ENCODE measurements at places on chromosomes 12 and 14.

DNA sequence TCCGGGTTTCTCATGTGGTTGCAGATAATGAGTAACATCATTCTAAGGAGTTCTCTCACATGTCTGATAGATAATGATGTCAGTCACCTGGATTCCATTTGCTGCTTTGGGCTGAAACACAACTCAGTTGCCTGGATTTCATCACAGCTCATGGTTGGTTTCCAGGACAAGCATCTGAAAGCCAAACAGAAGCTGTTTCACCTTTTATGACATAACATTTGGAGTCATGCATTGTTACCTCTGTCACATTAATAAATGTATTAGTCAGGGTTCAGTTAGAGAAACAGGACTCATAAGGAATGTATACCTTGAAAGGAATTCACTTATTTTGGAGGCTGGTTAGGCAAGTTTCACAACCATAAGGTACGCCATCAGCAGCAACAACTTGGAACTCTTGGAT lies 251.9 kb upstream of the ATXN7L3B start:
- H3K27me3 ChIP-seq: no peaks in the 10 kb centered on the region
- no peaks in the 10 kb centered on the region for H3K36me3 ChIP-seq
- no peak overlapping the region for H3K27ac ChIP-seq
- H3K4me1 ChIP-seq: no peaks in the 10 kb centered on the region
- no peak for DNase-seq

GRCh38 chr14:68328509-68328908 lies 464.4 kb downstream of the ZFP36L1 start:
- no peaks in the 10 kb centered on the region for H3K36me3 ChIP-seq
- no peak for DNase-seq
- H3K4me1 ChIP-seq: no peaks in the 10 kb centered on the region
- H3K27me3 ChIP-seq: no peaks in the 10 kb centered on the region
- H3K27ac ChIP-seq: no peak overlapping the region

DNA sequence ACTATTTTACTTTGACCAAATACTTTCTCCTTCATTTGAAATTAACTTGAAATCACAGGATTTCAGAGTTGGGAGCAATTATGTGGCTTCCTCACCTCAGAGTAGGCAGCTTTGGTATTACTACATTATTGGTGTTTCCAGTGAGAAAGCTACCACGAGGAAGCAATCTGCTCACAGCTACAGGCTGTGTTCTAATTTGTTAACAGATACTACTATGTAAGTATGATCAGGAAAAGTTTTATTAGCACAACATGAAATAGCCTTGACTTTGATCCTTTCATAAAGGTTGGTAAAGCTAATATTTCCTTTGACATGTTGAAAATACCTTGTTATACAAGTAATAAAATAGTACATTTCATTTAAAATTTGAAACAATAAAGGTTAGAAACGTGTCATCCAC lies 30.6 kb downstream of the TAOK3 start:
- H3K27ac ChIP-seq: no peak overlapping the region
- no peaks in the 10 kb centered on the region for H3K4me1 ChIP-seq
- H3K36me3 ChIP-seq: no peaks in the 10 kb centered on the region
- DNase-seq: no peak
- H3K4me3 ChIP-seq: no peak overlapping the region
- no peaks in the 10 kb centered on the region for H3K27me3 ChIP-seq

DNA sequence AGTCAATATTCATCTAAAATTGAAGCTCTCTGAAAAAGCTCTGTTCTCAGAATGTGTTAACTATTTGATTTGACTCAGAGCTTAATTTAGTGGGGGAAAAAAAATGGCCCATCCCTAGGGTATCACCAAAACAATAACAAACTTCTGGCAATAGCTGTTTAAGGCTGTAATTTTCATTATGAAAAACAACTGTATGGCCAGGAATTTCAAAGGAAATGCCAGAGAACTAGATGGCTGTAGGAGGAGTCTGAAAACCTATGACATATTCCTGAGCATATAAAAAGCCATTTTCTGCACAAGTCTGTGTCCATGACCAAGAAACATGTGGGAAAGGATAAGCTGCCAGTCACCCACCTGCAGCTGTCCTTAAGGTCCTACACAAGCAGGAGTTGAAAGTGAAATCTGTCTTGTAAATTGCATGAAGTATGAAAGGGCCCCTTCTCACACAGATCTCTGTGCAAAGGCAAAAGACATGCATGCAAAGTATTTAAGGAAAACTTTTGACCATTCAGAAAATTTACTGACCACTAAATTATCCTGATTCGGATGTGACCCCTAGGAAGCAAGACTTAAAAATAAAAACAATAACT lies 299.1 kb downstream of the BTG1 start:
- DNase-seq: no peak
- no peaks in the 10 kb centered on the region for H3K27me3 ChIP-seq
- no peak overlapping the region for H3K27ac ChIP-seq
- no peaks in the 10 kb centered on the region for H3K4me1 ChIP-seq
- H3K36me3 ChIP-seq: no peaks in the 10 kb centered on the region

- H3K4me3 ChIP-seq: no peak overlapping the region
- no peaks in the 10 kb centered on the region for H3K36me3 ChIP-seq
- no peaks in the 10 kb centered on the region for H3K27me3 ChIP-seq
- no peak overlapping the region for H3K27ac ChIP-seq
Measured at GRCh38 chr12:13154831-13155230, 41.7 kb upstream of the EMP1 start.

DNA sequence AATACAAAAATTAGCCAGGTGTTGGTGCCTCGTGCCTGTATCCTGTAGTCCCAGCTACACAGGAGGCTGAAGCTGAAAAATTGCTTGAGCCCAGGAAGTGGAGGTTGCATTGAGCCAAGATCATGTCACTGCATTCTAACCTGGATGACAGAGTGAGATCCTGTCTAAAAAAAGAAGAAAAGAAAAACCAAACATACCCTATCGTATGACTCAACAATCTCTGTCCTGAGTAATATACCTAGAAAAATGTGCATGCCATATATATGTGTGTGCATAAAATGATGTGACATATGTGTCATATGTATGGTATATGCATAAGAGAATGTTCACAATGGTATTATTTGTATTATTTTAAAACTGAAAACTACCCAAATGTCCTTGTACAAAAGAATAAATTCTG lies 261.5 kb upstream of the CLEC14A start:
- H3K36me3 ChIP-seq: no peaks in the 10 kb centered on the region
- H3K4me1 ChIP-seq: no peaks in the 10 kb centered on the region
- no peak overlapping the region for H3K27ac ChIP-seq
- DNase-seq: no peak
- no peak overlapping the region for H3K4me3 ChIP-seq
- no peaks in the 10 kb centered on the region for H3K27me3 ChIP-seq

- H3K4me3 ChIP-seq: no peak overlapping the region
- H3K4me1 ChIP-seq: no peaks in the 10 kb centered on the region
- no peak overlapping the region for H3K27ac ChIP-seq
- H3K36me3 ChIP-seq: no peaks in the 10 kb centered on the region
- DNase-seq: no peak
Measured at GRCh38 chr12:62714181-62714773, 220.7 kb downstream of the PPM1H start.

GRCh38 chr14:103854822-103855733 lies 7.7 kb upstream of the PPP1R13B start:
- peaks cover 9% of the 10 kb centered on the region for H3K4me1 ChIP-seq
- no peak overlapping the region for H3K27ac ChIP-seq
- H3K27me3 ChIP-seq: no peaks in the 10 kb centered on the region
- DNase-seq: no peak

GRCh38 chr12:91551927-91552326 lies 369.3 kb upstream of the DCN start:
- H3K36me3 ChIP-seq: no peaks in the 10 kb centered on the region
- no peaks in the 10 kb centered on the region for H3K4me1 ChIP-seq
- no peak for DNase-seq
- no peaks in the 10 kb centered on the region for H3K27me3 ChIP-seq

DNA sequence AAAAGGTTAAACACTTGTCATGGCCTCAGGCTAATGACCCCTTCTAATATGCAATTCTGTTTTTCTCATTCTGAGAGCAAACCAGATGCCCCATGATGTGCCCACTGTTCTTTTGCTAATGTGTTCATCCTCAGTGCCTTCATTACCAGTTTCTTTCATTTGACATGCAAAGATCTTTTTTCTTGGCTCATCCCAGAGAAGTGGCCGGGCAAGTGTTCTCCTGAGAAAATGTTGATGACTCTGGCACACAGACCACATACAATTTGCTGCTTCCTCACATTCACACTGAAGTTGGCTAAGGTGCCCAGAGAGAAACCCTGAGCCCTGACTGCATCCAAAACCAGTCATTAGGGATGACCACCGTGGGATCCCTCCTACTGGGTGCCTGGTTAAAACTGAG lies 833.3 kb downstream of the DIO2 start:
- no peaks in the 10 kb centered on the region for H3K36me3 ChIP-seq
- no peak overlapping the region for H3K27ac ChIP-seq
- no peak overlapping the region for H3K4me3 ChIP-seq

GRCh38 chr14:57153286-57153685 lies 115.4 kb downstream of the EXOC5 start:
- no peaks in the 10 kb centered on the region for H3K27me3 ChIP-seq
- no peaks in the 10 kb centered on the region for H3K36me3 ChIP-seq
- H3K27ac ChIP-seq: no peak overlapping the region
- H3K4me3 ChIP-seq: no peak overlapping the region
- DNase-seq: no peak

- no peak for DNase-seq
- no peak overlapping the region for H3K27ac ChIP-seq
Measured at GRCh38 chr12:4191149-4191548, 82.4 kb upstream of the CCND2 start.

GRCh38 chr14:69610874-69611171 lies 573 bp upstream of the SUSD6 start:
- DNase-seq: no peak
- H3K4me3 ChIP-seq: peak overlapping the region; percentile 60
- peaks cover 2% of the 10 kb centered on the region for H3K4me1 ChIP-seq
- H3K36me3 ChIP-seq: no peaks in the 10 kb centered on the region

- no peaks in the 10 kb centered on the region for H3K36me3 ChIP-seq
- H3K4me3 ChIP-seq: no peak overlapping the region
- no peak for DNase-seq
- no peak overlapping the region for H3K27ac ChIP-seq
- no peaks in the 10 kb centered on the region for H3K4me1 ChIP-seq
Measured at GRCh38 chr14:38790916-38791315, 312.1 kb downstream of the SEC23A start.

GRCh38 chr14:70064136-70064865 lies 124.5 kb downstream of the SLC8A3 start:
- DNase-seq: no peak
- no peaks in the 10 kb centered on the region for H3K27me3 ChIP-seq
- H3K36me3 ChIP-seq: no peaks in the 10 kb centered on the region
- no peak overlapping the region for H3K4me3 ChIP-seq

DNA sequence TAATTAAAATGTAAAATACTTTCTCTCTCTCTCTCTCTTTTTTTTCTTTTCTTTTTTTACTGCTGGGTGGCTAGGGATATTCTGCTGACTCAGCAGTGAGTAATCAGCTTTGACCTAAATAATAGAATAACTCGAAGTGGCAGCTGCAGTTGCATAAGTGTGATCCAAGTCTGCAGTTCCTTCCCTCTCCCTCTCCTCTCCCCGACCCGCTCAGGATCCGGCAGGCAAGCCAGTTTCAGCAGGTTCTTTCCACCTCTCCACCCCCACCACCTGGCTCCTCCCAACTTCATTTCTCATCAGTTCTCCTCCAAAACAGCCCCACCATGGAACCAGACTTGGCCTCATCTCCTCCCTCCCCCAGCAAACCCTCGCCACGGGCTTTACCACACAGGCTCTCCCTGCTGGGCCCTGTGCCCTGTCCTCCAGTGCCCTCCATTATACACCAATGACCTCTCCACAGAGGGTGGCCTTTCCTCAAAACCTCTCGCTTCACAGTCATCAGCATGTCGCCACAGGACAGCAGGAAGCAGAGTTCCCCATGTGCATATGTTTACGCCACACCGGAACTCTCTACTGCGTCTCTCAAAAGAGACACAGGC lies 22.4 kb downstream of the SLC7A8 start:
- H3K27ac ChIP-seq: no peak overlapping the region
- peaks cover 10% of the 10 kb centered on the region for H3K36me3 ChIP-seq
- DNase-seq: peak; percentile 82
- H3K4me3 ChIP-seq: no peak overlapping the region
- H3K27me3 ChIP-seq: no peaks in the 10 kb centered on the region

DNA sequence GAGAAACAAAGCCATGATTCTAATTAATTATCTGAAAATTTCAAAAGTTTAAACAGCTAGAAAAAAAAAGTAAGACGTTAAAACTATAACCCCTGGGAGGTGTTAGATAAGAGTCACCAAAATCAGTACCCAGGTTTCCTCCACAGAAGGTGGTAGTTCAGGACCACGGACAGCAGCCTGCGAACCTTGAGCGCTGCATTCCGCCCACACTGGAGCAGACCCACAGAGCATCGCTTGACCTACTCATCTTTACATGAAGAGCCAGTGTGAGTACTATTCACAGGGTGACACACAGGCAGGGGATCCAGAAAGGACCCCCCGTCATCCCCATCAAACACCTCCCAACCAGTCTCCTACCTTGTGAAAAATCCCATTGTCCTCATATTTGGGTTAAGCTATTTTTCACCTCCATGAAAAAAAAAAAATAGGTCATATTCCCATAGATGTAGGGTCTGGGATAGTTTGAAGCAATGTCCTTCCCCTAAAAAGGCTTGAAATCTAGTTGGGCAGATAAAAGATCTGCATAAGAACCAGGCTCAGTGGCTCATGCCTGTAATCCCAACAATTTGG lies 8.8 kb upstream of the CHGA start:
- DNase-seq: peak; percentile 48
- H3K4me1 ChIP-seq: no peaks in the 10 kb centered on the region

GRCh38 chr12:76874491-76875190 lies 4.2 kb downstream of the CSRP2 start:
- H3K27ac ChIP-seq: no peak overlapping the region
- no peak overlapping the region for H3K4me3 ChIP-seq
- no peaks in the 10 kb centered on the region for H3K27me3 ChIP-seq
- H3K36me3 ChIP-seq: no peaks in the 10 kb centered on the region

- H3K36me3 ChIP-seq: peaks cover 17% of the 10 kb centered on the region
- no peaks in the 10 kb centered on the region for H3K27me3 ChIP-seq
- DNase-seq: no peak
- no peak overlapping the region for H3K27ac ChIP-seq
- no peak overlapping the region for H3K4me3 ChIP-seq
- peaks cover 1% of the 10 kb centered on the region for H3K4me1 ChIP-seq
Measured at GRCh38 chr12:48859607-48860006, 6.1 kb downstream of the RND1 start.

DNA sequence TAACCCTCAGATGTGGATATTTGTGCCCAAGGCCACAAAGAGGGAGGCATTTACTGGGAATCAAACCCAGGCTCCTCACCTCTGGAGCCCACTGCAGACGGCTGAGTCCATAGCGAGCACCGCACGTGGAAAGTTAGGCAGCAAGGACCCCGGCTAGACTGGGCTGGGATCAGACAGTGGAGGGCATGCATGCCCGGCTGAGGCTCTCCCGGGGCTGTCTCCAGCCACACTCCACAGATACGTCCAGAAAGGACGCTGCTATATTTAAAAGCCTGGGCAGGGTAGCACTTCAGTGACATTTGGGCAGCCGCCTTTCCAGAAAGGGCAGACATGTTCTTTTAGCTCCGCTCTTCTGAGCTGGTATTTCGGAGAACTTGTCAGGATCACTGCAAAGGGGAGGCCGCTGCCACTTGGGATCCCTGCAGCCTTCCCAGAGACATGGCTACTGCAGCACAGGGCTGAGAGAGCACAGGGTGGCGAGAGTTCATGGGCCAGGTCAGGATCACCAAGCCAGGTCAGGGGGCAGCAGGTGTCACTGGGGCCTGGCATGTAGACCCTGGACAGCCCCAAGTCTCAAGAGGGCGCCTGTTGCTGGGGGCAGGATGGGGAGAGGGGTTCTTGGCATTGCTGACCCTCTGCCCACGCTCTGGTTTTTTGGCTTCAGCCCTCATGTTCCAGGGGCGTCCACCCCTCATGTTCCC lies 121.7 kb downstream of the PHETA1 start:
- no peaks in the 10 kb centered on the region for H3K36me3 ChIP-seq
- no peaks in the 10 kb centered on the region for H3K4me1 ChIP-seq
- no peak for DNase-seq
- no peak overlapping the region for H3K4me3 ChIP-seq

Data from iPS DF 6.9 (cell line).